T-helper 17 cell (primary cell): ENCODE measurements at places on chromosomes 1 and 21. TPM values are rescaled to one million over a fixed set of nuclear protein-coding genes. Genes with fewer than 3 reads are reported as not detected.

Gene FBXO28
- 30.5 TPM for total RNA-seq

Gene CD164L2
- not detected for total RNA-seq

Gene KLHDC7A
- total RNA-seq, result not detected

Gene TSTD1
- 45.5 TPM for total RNA-seq

Gene FCN3
- not detected for total RNA-seq

Gene MLLT11
- 5.0 TPM for total RNA-seq

Gene REN
- not detected for total RNA-seq

Gene ALDH9A1
- 37.0 TPM for total RNA-seq

Gene C1orf185
- total RNA-seq, result not detected

Gene MORN1
- 8.4 TPM for total RNA-seq

Gene ZNF648
- total RNA-seq, result not detected

Gene NHLH2
- not detected for total RNA-seq

Gene HDAC1
- 86.2 TPM for total RNA-seq

Gene KRTAP21-2
- total RNA-seq, result not detected

Gene FAM3B
- not detected for total RNA-seq

Gene CREB3L4
- 6.0 TPM for total RNA-seq

Gene PRAMEF11
- not detected for total RNA-seq

Gene LCE2C
- not detected for total RNA-seq

Gene ANKRD45
- not detected for total RNA-seq

Gene C1orf159
- 13.4 TPM for total RNA-seq

Gene CD52
- 1,411 TPM for total RNA-seq

Gene ZMYND12
- 1.6 TPM for total RNA-seq

Gene INPP5B
- total RNA-seq, result 16.7 TPM

Gene OR10R2
- not detected for total RNA-seq

Gene CYP4X1
- not detected for total RNA-seq

Gene ANKRD34A
- 0.70 TPM for total RNA-seq

Gene LENEP
- not detected for total RNA-seq

Gene BARHL2
- not detected for total RNA-seq

Gene RHEX
- total RNA-seq, result not detected

Gene SLC1A7
- total RNA-seq, result not detected

Gene ROR1
- total RNA-seq, result not detected

Gene SUCO
- total RNA-seq, result 86.9 TPM

Gene EIF2D
- 43.6 TPM for total RNA-seq

Gene KIAA0040
- total RNA-seq, result 31.5 TPM

Gene RNF186
- not detected for total RNA-seq

Gene COL8A2
- total RNA-seq, result 0.25 TPM

Gene FCGR3B
- not detected for total RNA-seq

Gene UTS2
- total RNA-seq, result 1.0 TPM

Gene PRR9
- not detected for total RNA-seq

Gene ADGRL4
- not detected for total RNA-seq

Gene SLC5A9
- not detected for total RNA-seq

Gene ZBTB7B
- 73.6 TPM for total RNA-seq

Gene SCAF4
- total RNA-seq, result 61.3 TPM

Gene TCHH
- 0.05 TPM for total RNA-seq

Gene CRNN
- not detected for total RNA-seq

Gene INSRR
- total RNA-seq, result not detected

Gene LCK
- 267 TPM for total RNA-seq

Gene POU3F1
- not detected for total RNA-seq

Gene YBX1
- total RNA-seq, result 372 TPM

Gene SPRR3
- total RNA-seq, result not detected
